ENCODE measurements at places on chromosomes 6 and 20. TPM values are rescaled to one million over a fixed set of nuclear protein-coding genes. Genes with fewer than 3 reads are reported as not detected.

Gene PRR18
- total RNA-seq: 0.14 TPM

Gene PABPC1L
- total RNA-seq: 17.2 TPM

Gene GRM4
- total RNA-seq: 0.17 TPM

Gene HAO1
- not detected for total RNA-seq

Gene ME1
- total RNA-seq: 44.2 TPM

Gene RBM24
- 10.3 TPM for total RNA-seq

Gene CDC5L
- 12.5 TPM for total RNA-seq

Gene TNFAIP3
- 20.3 TPM for total RNA-seq

Gene MYBL2
- 66.0 TPM for total RNA-seq

Gene RNF182
- total RNA-seq: 3.1 TPM
